ENCODE measurements at places on chromosomes 11 and 22. TPM values are rescaled to one million over a fixed set of nuclear protein-coding genes. Genes with fewer than 3 reads are reported as not detected.

The TMPRSS4 gene
- not detected for total RNA-seq

The OR52B4 gene
- not detected for total RNA-seq

GRCh38 chr11:134756811-134757540 is 344.9 kb upstream of the B3GAT1 start:
- no peak for DNase-seq

The ZBTB3 gene
- 11.1 TPM for total RNA-seq

The MPPED2 gene
- not detected for total RNA-seq

DNA sequence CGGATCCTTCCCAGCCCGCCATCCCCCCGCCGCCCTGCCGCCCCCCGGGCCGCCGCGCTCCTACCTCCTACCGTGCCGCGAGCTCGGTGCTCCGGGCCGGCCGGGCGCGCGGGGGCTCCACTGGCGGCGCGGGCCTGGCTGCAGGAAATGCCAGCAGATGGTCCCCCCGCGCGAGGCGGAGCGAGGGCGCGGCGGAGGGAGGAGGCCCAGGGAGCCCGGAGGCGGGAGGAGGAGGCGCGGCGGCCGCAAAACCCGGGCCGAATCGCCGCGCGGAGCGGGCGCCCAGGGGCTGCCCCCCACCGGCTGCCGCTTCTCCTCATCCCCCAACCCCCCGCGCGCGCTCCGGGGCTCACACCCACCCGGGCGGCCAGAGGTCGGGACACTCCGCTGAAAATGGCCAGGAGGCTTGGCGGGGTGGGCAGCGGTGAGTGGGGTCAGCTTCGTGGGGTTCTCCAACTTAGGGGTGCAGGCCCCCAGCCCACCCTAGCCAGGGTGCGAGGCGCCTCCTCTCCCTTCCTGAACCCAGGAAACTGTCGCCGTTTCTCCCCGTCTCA is at the start of gene OSBPL5:
OSBPL5 (minus strand) TSS at position 159 of the 554 bp plus-strand sequence. CDS start 36,162 bp downstream, outside the sequence.
- DNase-seq: peak; percentile 84

The CRYBB3 gene
- not detected for total RNA-seq

- DNase-seq: peak; percentile 82
Measured at GRCh38 chr11:76206327-76207081, at the start of gene WNT11. Gene WNT11, minus strand, starts transcription at chr11:76206502. Its CDS starts 95 bp downstream, at chr11:76206407.

The TRIM48 gene
- not detected for total RNA-seq

GRCh38 chr22:47328550-47329243 is 566.2 kb downstream of the TBC1D22A start:
- no peak for DNase-seq

DNA sequence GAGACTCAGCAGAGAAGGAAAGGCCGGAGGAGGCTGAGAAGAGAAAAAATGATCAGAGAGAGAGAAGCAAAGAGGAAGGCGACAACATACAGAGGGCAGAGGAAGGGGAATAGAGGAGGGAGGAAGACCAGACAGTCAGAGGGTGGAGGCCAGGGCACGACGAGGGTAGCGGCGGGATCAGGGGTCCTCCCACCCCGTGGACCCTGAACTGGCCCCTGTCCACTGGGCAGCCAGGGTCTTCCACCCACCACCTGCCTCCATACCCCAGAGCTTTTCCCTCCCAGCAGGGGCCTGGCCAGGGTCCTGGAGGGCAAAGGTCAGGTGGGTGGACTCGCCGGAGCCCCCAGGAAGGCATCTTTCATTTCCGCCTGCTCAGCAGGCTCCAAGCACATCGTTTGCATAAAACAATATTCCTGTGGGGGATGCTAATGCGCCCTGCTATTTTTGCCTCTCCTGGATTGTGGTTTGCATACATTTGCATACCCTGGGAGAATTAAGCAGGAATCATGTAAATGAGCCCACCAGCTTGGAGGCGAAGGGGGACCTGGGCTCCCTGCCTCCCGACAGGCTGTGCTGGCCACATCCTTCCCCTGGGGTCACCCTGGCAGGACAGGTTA is 394.1 kb downstream of the MN1 start:
- no peak for DNase-seq

GRCh38 chr11:122394313-122394712 is 261.2 kb upstream of the UBASH3B start:
- DNase-seq: no peak

GRCh38 chr22:50719814-50720300 is 18.1 kb upstream of the ACR start:
- DNase-seq: no peak

DNA sequence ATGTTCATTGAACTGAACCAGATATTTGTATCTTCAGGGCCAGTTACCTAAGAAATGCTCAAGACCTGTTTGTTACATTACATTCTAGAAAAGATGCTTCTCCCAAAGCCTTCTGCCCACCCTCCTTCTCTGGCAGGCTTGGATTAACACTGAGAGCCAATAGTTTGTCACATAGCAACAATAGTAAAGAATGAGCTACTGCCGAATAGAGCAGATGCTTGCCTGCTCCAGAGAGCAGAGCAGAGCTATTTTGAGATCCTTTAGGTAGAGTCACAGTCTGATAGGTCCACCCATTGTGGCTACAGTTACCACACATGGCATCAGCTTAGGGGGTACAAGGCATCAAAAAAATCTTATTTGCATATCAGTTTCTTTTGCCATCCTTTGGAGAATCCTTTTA is 13.5 kb upstream of the EP300 start:
- DNase-seq: no peak

The ARHGAP42 gene
- not detected for total RNA-seq

GRCh38 chr11:86346513-86346912 is 28.2 kb upstream of the CCDC81 start:
- no peak for DNase-seq

The CRYBA4 gene
- total RNA-seq: not detected

The FZD4 gene
- 0.02 TPM for total RNA-seq

DNA sequence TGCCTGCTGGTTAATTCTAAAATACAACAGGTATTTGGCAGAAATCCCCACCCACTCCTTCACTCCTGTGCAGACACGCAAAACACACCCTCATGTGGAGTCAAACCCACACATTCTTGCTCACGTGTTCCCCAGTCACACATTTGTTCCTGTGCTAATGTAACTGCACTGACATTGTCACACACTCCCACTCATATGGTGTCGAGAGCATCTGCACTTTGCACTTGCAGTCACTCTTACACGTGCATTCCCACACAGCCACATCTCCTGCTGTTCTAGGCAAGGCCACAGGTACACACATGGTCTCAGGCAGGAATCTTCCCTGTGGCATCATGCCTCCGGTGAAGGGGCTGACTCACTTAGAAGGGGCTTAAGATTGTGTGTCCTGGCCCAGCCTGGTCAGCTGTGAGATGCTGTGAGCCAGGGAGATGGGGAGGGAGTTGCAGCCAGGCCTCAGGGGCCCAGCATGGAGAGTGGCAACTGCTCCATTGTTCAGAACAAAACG is 395.0 kb downstream of the TENM4 start:
- DNase-seq: no peak

The ELF5 gene
- total RNA-seq: not detected

DNA sequence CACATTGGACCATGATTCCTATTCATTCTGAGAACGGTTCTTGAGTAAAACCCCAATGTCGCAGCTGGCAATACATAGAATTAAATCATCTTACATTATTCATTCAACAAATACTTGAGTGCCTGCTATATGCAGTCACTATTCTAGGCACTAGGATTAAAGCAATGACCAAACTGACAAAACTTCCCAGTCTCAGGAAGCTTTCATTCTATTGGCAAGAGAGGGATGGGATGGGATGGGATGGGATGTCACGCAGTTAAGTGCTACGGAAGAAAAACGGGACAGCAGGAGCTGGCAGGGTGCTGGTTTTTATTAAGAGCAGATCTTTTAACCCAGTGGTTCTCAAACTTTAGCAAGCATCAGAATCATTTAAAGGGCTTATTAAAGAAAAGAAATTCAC is 2.9 kb downstream of the PAK1 start:
- no peak for DNase-seq

DNA sequence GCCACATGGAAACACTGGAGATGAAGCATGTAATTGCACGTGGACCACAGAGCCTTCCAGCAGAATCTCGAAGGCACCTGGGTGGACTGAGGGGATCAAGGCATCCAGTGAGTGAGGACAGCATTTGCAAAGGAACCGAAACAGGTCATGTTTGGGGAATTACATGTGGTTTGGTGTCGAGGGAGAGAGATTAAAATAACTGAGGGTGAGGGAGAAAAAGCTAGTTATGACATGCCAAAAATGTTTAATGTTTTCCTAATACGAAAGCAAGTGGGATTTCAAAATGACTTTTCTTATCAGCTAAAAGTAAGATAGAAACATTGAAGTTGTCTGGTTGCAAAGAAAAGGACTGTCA is 157.1 kb downstream of the BLID start:
- no peak for DNase-seq

- DNase-seq: peak; percentile 78
Measured at GRCh38 chr22:36986242-36986821, 32.9 kb downstream of the TST start.

The SLC25A45 gene
- total RNA-seq: 16.8 TPM
